ENCODE measurements at places on chromosomes 6 and 20. TPM values are rescaled to one million over a fixed set of nuclear protein-coding genes. Genes with fewer than 3 reads are reported as not detected.

Gene DDX43
- 1.8 TPM for total RNA-seq

Gene RGS19
- total RNA-seq, result 19.7 TPM

Gene TRIM40
- not detected for total RNA-seq

Gene ARMC2
- 1.7 TPM for total RNA-seq

Gene DPPA5
- total RNA-seq, result not detected

Gene BPIFB1
- total RNA-seq, result not detected

Gene TNFAIP3
- 10.6 TPM for total RNA-seq

Gene WFDC10B
- total RNA-seq, result not detected

Gene PDYN
- not detected for total RNA-seq

Gene LATS1
- 11.4 TPM for total RNA-seq

Gene MOG
- total RNA-seq, result not detected

Gene VGLL2
- total RNA-seq, result not detected

Gene C6orf141
- 11.6 TPM for total RNA-seq

Gene UBE2C
- 447 TPM for total RNA-seq

Gene IL20RA
- 0.22 TPM for total RNA-seq

Gene NSFL1C
- total RNA-seq, result 58.6 TPM

Gene GPLD1
- total RNA-seq, result 0.51 TPM

Gene ECT2L
- not detected for total RNA-seq

Gene DSTN
- total RNA-seq, result 317 TPM

Gene GSTA3
- total RNA-seq, result not detected

Gene BTNL2
- total RNA-seq, result not detected

Gene SLC29A1
- total RNA-seq, result 47.6 TPM

Gene IRF4
- total RNA-seq, result not detected

Gene SMIM13
- total RNA-seq, result 8.6 TPM

Gene HSPA1L
- total RNA-seq, result 0.29 TPM

Gene TXLNB
- total RNA-seq, result not detected

Gene KCNQ2
- total RNA-seq, result 0.14 TPM

Gene RMND1
- total RNA-seq, result 24.7 TPM

Gene SAMD5
- 1.5 TPM for total RNA-seq

Gene HSP90AB1
- 1,541 TPM for total RNA-seq

Gene SLC13A3
- total RNA-seq, result 1.6 TPM

Gene BMP7
- 3.7 TPM for total RNA-seq

Measured in epithelial cell of proximal tubule (primary cell).